ENCODE measurements at places on chromosomes 5 and 9. TPM values are rescaled to one million over a fixed set of nuclear protein-coding genes. Genes with fewer than 3 reads are reported as not detected.

- DNase-seq = no peak
Observed at GRCh38 chr5:96008987-96009647, 47.5 kb upstream of the ELL2 start.

Gene TOR1A
- total RNA-seq = 38.8 TPM

DNA sequence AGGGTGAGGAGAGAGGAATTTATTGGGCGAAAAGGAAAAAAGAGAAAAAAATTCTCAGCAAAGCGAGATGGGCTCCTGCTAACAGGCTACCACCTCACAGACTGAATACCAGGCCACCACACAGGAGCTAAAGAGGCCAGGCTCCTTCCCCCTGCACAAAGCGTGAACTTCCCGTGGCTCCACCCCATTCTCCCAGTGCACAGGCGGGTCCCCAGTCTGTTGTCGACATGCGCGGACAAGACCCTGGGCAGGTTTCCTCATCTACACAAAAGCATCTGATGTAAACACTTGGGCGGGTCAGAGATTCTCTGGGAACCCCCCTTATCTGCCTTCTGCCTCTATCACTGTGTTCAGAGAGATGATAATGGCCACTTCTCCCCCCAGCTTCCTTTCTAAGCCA is 34.2 kb downstream of the IL31RA start:
- DNase-seq = no peak

- DNase-seq = no peak
Observed at GRCh38 chr5:173944511-173944910, 44.5 kb upstream of the C5orf47 start.

DNA sequence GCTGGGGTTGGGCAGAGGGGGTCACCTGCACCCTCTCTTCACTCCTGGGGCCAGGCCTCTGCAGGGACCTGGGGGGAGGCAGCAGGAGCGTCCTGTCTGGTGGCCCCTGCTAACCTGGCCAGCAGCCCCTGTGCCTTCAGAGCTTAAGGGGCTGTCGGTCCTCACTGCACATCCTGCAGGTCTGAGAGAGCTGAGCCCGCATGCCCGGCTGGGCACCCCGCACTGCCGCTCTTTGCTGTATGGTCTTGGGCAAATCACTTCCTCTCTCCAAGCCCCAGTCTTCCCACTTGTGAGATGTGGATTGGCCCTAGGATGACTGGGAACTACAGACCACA is 7.9 kb downstream of the FLT4 start:
- DNase-seq = no peak

- DNase-seq = no peak
Observed at GRCh38 chr9:84832453-84832852, 162.9 kb downstream of the NTRK2 start.

DNA sequence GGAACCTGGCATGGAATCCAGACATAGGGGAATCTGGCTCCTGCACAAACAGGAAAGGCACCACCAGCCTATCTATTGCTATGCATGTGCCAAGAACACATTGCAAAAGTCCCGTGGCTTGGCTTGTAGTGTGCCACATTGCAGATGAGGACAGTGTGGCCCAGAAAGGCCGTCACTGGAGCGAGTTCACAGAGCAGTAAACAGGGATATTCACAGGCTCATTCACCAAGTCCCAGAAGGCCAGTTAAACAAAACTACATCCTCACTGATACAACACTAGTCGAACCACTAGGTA is 39.6 kb upstream of the TRIM32 start:
- DNase-seq = no peak

DNA sequence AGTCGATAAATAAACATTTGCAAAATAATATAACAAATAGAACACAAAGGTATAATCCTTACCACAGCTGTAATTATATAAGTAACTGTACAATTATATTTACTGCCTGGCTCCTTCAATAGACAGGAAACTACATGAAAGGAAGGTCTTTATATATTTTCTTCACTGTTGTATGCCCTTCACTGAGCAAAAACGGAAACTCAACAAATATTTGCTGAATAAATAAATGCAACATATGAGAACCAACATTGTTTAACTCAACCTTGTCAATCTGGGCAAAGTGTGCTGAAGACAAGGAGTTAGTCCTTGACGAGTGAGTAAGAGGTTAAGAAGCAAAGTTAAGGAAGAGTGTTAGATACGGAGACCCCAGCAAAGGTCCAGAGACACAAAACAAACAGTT is 22.6 kb downstream of the PSMD5 start:
- DNase-seq = no peak

DNA sequence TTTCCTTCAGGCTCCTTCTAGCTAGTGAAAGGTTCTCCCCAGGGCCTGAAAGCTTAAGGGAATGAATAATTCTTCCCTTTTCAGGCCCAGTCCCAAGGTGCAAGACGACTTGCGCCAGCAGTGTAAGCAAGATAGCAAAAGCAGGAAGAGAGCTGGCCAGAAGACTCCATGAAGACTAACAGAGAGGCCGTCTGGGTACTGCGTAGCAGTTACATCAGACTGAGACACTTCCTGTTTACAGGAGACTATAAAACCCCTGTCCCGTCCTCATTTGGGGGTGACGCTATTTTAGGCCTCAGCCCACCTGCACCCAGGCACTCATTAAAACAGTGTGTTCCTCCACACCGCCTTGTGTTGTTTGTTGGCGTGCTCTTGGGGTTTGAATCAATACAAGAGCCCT is 90.7 kb upstream of the MOCS2 start:
- peak; percentile 37 for DNase-seq

Gene CHD1
- total RNA-seq = 104 TPM

Gene DMRT2
- not detected for total RNA-seq

Gene DNAJC25
- total RNA-seq = 5.1 TPM

- DNase-seq = no peak
Observed at GRCh38 chr5:100550531-100551051, 15.4 kb downstream of the FAM174A start.

DNA sequence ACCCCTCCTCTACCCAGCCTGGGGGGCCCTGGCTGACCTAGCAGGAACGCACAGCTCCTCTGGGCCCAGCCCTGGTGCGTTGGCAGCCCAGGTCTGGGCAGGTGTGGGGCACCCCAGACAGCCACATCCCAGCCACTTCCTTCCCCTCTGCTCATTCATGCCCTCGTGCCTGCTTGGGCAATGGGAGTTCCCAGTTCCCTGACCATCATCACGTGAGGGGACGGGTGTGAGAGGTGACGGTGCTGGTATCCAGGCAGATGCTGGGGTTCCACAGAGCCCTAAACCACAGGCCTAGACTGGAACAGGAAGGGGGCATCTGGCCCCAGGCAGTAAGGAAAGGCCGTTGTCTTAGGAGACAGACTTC is 8.4 kb downstream of the RALGDS start:
- DNase-seq = no peak

Gene HRCT1
- total RNA-seq = 0.93 TPM

Gene LURAP1L
- total RNA-seq = 1.1 TPM

Gene CSF2
- total RNA-seq = 0.34 TPM

DNA sequence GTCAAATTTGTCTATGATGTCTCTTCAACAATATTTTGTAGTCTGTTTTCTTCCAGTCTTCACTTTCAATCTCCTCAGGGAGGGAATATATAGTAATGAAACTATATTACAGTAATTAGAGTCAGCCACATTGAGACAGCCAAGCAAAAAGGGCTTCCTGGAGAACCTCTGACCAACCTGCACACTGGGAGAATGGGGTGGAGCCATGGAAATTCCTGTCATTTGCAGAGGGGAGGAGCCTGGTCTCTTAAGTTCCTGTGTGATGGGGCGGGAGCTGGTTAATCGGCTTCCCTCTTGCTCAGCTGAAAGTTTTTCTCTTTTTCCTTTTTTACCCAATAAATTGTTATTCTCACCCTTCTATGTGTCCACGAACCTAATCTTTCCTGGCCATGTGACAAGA is 1220.0 kb downstream of the PTPRD start:
- DNase-seq = no peak

DNA sequence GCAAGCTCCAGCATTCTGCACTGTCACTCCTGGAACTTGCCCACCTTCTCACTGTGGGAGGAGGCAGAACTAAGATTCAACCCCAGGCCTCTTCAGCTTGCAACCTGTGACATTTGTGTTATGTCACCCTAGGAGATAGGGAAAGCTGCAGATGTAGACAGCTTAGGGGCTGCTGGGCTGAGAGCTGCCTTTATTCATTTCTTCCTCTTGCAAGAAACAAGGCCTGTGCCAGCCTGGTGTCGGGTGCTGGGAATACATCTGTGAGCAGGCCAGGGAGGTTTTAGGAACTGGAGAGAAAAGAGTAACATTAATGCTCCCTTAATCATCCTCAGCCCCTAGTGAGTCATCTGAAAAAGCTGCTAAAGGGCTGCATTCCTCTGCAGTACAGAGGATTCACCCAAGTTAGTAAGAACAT is 101.8 kb downstream of the FGF18 start:
- peak; percentile 46 for DNase-seq

Gene TLR4
- 184 TPM for total RNA-seq

GRCh38 chr9:131262327-131263032 is 13.8 kb downstream of the FAM78A start:
- DNase-seq = no peak

Gene BAAT
- total RNA-seq = not detected

All from dermis blood vessel endothelial cell (primary cell).